ENCODE measurements at places on chromosomes 2 and 18.

DNA sequence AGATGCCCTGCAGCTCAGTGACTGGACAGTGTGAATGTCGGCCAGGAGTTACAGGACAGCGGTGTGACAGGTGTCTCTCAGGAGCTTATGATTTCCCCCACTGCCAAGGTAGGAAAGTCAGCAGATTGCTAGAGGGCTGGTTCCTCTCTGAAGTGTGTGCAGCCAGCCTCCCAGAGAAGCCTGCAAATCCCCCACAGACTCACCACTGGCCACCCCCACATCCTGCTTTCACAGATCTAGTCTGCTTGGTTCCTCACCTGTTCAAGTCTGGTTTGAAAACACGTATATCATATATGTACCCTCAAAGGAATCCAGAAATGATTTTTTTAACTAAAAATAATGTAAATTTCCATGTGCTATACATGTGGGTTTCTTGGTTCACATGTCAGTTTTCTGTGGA, 121.1 kb downstream of the LAMA3 start:
- DNase-seq: no peak

DNA sequence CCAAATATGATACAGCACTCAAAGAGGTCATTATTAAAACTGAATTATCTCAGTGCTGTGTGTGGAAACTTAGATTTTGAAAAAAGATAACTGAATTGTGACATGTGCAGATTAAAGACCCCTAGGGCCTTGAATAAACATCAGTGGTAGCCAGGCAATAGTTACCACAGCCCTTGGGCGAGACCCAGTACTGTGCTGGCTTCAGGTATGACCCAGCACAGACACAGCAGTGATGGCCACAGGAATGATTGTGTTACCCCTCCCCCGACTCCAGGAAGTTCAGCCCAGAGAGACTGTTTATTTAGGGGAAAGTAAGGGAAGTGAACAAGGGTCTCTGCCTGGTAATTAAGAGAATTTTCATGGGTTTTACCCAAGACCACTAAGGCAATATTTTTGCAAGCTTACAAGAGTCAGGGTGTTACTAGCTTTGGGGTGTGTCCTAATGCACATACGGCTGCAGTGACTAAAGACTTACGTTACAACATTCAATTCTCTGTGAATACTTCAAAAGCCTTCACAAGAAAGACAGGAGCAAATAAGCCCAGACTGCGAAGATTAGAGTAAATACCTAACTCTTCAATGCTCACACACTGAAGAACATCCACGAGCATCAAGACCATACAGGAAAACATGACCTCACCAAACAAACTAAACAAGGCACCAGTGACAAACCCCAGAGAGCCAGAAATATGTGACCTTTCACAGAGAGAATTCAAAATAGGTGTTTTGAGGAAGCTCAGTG, 28.2 kb upstream of the ITGAV start:
- no peak for DNase-seq

GRCh38 chr2:31877008-31877407, 133.8 kb downstream of the MEMO1 start:
- DNase-seq: no peak

GRCh38 chr18:31789409-31789808, 28.7 kb upstream of the SLC25A52 start:
- no peak for DNase-seq

DNA sequence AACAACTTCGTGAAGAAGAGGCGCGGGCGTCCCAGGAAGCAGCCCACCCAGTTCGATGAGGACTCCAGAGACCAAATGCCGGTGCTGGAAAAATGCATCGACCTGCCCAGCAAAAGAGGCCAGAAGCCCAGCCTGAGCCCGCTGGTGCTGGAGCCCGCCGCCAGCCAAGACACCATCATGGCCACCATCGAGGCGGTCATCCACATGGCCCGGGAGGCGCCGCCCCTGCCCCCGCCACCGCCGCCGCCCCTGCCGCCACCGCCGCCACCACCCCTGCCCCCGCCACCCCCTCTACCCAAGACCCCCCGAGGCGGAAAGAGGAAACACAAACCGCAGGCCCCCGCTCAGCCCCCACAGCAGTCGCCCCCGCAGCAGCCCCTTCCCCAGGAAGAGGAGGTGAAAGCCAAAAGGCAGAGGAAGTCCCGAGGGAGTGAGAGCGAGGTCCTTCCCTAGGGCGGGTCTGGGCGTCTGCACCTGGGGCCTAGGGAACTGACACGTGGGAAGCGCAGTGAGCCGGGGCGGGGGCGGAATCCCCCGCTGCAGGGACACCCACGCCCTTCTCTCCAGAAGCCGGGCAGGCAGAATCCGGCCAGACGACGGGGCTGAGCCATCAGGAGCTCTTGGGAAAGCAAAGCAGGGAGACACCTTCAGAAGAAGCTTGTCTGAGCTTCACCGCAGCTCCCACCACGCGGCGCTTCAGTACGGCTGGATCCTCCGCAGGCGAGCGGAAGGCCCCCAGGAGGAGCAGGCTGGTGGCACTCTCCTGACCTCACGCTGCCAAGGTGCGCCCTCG, 382.8 kb downstream of the SETBP1 start:
- no peak for DNase-seq

- no peak for DNase-seq
These were observed 72.6 kb downstream of the AOX1 start for GRCh38 chr2:200658278-200658864.

DNA sequence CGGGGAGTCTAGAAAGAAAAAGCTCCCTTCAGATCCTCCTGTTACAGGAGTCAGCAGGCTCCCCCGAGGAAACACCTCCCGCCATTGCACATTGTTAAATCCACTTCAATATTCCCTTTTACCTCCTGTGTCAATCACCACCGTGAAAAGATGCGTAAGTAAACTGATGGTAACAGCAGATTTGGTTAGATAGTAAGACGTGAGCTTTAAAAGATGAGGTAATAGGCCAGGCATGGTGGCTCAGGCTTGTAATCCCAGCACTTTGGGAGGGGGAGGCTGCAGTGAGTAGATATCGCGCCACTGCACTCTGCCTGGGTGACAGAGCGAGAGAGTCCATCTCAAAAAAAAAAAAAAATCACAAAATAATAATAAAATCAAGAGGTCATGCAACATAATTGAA, 15.2 kb upstream of the NCL start:
- DNase-seq: no peak

DNA sequence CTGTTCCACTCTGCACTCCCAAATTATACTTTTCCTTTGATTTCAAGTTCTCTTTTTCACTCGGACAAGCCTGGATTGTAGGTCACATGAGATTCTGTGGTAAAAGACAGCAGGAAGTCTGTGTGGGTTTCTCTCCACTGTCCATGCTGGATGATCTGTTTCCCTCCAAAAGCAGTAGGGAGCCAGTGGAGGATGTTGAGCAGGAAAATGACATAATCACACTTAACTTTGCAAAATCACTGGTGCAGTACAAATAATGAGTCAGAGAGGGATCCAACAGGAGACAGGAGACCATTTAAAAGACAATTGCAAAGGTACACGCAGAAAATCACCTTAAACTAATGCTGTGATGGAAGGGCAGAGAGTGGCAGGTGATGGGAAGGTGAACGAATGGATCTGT, 301.3 kb downstream of the ZNF407 start:
- peak; percentile 37 for DNase-seq

GRCh38 chr2:152016181-152017120, 82.4 kb downstream of the CACNB4 start:
- no peak for DNase-seq

DNA sequence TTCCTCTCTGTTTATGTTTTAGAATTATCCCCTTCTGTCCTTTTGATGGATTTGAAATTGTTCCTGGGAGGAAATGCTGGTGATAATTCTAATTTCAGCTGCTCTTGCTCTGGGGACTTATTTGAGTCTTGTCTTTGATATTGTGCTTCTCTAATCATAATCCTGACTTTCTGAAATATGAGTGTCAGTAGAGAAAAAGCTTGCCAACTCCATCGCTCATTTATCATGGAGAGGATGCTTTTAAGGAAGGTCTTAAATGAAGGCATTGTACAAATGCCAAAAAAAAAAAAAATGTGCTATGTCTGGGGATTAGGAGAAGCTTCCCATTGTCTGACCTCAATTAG, 159.5 kb downstream of the NYAP2 start:
- no peak for DNase-seq

- no peak for DNase-seq
These were observed 43.7 kb upstream of the NYAP2 start for GRCh38 chr2:225355788-225356187.

- no peak for DNase-seq
These were observed 44.7 kb upstream of the ALKAL2 start for GRCh38 chr2:332592-332991.

GRCh38 chr2:235523021-235523420, 29.2 kb downstream of the AGAP1 start:
- DNase-seq: no peak

- DNase-seq: no peak
These were observed 58.6 kb downstream of the NCAPH start for GRCh38 chr2:96393989-96394761.

- no peak for DNase-seq
These were observed 277.8 kb upstream of the SIX2 start for GRCh38 chr2:45287045-45287444.

- no peak for DNase-seq
These were observed 46.3 kb upstream of the ITGB6 start for GRCh38 chr2:160246356-160246755.

- no peak for DNase-seq
These were observed 15.0 kb downstream of the SLC3A1 start for GRCh38 chr2:44290261-44290660.

DNA sequence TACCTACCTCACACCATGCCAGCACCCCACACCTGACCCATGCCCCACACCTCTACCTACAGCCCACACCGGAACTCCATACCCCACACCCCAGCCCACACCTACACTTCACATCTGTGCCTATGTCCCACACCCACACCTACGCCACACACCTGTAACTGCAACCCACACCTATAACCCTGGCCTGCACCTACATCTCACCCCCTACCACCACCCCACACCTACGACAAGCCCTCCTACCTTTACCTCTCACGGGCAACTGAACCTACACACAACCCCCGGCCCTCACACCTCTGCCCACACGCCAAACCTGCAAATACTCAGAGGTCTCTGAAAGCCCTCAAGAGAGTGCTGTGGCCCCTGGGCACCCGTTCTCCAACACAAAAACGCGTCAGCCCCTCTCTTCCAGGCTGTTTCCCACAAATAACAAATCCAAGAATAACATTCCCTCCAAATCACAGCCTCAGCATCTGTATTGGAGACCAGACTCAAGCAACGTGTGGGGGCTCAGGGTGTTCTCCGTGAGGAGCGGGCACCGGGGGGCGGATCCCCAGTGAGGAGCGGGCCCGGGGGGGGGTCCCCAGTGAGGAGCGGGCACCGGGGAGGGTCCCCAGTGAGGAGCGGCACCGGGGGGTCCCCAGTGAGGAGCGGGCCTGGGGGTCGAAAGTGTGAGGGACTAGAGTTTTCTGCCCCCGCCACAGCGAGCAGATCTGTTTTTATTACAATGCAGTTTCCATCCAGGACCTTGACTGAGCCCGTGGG, 33.4 kb downstream of the SLC66A2 start:
- DNase-seq: no peak

DNA sequence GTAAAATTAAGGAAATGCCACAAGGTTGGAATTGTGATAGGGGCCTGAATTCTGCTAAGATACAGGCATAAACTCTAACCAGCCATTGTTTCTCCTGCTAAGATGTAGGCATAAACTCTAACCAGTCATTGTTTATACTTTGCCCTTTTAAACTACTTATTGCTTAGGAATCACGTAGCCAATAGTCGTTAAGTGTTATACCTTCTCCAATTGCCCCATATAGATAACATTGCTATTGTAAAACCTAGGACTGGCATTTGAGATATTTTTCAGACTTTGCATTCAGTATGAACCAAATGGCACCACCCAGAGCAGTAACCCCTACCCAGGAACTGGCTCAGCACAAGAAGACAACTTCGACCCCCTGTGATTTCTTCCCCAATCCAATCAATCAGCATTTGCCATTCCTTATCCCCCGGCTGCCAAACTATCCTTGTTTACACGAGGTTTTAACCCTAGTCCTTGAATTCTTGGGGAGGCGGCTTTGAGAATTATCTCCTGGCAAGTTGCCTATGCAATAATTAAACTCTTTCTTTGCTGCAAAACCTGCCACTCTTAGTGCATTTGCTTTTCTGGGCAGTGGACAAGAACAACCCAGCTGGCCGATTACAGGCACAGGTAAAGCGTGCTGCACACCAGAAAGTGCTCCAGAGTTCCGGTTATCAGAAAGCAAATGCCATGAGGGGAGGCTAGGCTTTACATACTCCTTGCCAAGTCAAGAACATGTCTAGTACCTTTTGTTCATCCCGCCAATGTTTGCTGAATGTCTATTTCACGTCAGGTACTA, 167.6 kb downstream of the LAMA1 start:
- DNase-seq: no peak

- DNase-seq: no peak
These were observed 48.0 kb downstream of the BCL2L11 start for GRCh38 chr2:111168528-111169239.

GRCh38 chr2:154698721-154699574, 453 bp downstream of the KCNJ3 start:
- DNase-seq: no peak

- peak; percentile 35 for DNase-seq
These were observed 12.3 kb downstream of the CEP192 start for GRCh38 chr18:13003466-13003896.

DNA sequence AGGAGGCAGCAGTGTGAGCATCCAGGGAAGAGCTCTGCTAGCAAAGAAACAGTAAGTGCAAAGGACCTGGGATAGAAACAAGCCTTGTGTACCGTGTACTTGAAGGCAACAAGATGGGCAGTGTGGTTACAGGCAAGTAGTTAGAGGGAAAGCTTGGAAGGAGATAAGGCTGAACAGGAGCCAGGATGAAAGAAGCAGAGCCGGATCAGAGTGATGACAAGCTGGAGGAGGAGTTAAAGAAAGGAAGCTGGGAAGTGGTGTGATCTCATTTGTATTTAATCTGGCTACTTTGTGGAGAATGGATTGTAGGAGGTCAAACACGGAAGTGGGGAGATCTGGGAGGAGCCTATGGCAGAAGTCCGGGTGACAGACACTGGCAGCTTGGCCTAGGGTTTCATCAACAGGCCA, 44.7 kb upstream of the VPS54 start:
- DNase-seq: peak; percentile 63

DNA sequence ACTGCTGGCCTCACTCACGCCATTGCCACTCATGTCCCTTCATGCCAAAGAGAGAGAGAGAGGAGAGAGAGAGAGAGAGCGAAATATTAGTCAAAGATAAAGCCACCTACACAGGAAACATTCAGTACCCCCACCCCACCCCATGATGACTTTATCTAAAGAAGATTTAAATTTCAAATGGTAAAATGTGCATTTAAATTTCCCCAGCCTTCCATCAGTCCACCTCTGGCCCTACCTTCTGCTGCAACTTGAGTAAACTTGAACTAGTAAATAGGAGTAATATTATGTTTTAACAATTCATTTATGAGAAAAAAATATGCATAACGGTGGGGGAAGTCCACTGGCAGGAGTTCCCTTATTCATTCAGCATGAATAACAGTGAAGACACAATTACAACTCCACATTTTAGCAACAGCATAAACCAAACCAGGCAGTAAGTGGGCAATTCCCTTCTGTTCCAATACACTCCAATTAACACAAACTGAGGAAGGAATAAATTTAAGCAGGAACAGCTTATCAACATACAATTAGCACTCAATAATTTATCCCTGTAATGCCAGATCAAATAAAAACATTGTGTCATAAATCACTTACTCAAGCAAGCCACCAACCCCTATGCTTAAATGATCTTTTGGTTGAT, 264.2 kb downstream of the LNPK start:
- DNase-seq: no peak
